ENCODE measurements at places on chromosomes 3 and 15.

DNA sequence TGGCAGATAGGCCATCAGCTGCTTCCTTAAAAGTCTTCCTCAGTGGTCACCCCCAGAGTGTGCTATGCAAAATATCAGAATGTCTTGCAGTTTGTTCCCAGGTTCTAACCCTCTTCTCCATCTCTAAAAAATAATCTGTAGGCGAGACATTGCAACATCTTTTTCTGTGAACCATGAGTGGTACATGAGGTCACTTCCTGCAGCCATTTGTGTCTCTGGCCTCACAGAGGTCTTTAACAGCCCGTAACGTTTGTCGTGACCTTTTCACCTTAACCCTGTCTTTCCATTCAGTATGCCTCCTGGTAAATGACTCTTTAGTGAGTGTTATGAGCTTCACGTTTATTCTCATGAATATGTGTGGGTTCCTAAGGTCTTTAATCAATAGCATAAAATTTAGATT, 145.4 kb downstream of the KLHL25 start:
- peak; percentile 77 for DNase-seq

- DNase-seq = peak; percentile 85
Measured at GRCh38 chr3:50568947-50569749, at the start of gene HEMK1. Gene HEMK1, plus strand, starts transcription at chr3:50569522. Its CDS starts 1,583 bp downstream, at chr3:50571105.

DNA sequence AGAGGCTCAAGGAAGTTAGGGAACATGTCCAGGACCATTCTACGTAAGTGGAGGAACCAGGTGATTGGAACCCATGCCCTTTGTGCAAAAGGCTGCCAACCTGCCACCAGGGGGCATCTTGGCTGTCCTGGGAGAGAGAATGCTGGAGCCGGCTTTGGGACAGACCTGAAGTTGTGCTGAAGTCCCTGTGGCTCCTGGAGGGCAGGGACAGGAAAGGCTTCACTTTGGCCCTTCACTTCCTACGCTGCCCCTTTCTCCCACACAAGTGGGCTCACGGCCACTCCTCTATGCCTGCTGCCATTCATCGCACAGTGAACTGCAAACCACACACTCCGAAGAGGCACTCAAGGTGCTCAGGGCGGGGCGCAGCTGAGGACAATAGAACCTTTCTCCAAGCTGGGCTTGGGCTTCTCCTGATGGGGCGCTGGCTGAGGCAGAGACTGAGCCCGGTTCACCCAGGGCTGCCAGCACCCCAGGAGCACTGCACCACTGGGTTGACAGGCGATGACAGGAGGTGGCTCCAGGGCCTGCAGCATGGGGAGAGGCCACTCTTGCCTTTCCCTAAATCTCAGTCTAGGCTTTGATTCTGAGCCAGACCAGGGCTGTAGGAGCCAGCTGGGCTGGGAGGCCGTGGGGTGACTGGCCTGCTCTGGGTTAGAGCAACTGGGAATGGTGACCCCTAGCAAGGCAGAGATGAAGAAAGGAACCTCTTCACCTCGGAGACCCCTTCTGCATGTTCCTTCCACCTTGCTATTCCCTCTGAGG, 8.4 kb downstream of the SHF start:
- DNase-seq = peak; percentile 36

DNA sequence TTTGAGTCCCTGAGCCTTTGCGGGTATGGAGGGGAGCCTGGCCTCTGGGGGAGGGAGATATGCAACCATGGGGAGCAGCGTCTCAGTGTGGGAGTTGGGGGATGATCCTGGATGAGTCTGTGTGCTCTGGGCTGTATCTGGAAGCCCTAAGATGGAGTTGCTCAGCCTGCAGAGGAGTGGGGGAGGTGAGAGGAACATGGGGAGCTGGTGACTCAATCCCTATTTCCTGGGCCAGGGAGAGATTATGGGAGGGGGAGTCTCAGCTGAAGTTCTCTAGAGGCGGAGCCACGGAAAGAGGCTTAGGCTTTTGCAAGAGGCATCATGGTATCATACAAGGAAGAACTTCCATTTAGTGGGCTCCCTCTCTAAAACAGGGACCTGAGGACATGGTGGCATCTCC, 59.5 kb upstream of the TMEM115 start:
- DNase-seq = peak; percentile 27

DNA sequence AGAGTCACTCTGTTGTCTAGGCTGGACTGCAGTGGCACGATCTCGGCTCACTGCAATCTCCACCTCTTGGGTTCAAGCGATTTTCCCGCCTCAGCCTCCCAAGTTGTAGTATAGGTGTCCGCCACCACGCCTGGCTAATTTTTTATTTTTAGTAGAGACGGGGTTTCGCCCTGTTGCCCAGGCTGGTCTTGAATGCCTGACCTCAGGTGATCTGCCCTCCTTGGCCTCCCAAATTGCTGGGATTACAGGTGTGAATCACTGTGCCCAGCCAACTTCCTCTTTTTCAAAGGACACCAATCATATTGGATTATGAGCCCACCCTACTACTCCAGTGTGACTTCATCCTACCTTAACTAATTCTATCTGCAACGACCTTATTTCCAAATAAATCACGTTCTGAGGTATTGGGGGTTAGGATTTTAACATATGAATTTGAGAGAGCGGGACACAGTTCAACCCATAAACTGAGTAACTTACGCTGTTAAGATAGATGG, 3.2 kb downstream of the ISG20 start:
- DNase-seq = no peak

DNA sequence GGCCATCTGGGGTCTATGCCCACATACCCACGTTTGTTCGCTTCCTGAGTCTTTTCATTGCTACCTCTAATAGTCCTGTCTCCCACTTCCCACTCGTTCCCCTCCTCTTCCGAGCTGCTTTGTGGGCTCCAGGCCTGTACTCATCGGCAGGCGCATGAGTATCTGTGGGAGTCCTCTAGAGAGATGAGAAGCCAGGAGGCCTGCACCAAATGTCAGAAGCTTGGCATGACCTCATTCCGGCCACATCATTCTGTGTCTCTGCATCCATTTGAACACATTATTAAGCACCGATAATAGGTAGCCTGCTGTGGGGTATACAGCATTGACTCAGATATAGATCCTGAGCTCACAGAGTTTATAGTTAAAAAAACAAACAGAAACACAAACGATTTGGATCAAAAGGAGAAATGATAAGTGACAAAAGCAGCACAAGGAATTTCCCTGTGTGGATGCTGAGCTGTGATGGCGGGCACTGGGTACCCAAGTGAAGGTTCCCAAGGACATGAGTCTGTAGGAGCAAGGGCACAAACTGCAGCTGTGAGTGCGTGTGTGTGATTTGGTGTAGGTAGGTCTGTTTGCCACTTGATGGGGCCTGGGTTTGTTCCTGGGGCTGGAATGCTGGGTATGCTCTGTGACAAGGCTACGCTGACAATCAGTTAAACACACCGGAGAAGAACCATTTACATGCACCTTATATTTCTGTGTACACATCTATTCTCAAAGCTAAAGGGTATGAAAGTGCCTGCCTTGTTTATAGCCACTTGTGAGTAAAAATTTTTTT, 35.9 kb downstream of the NR1I2 start:
- no peak for DNase-seq

DNA sequence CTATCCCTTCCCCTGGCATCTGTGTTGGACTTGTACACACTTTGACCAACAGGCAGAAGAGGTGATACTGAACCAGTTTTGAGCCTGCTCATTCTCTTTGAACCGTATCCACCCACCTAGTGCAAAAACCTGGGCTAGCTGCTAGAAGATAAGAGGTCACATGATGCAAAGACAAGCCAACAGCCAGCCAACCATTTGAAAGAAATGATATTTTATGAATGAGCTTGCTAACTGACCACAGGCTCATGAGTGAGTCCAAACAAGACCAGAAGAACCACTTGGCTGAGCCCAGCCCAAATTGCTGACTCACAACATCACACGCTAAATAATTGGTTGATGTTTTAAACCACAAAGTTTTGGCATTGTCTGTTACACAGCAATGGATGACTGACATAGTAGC, 74.0 kb upstream of the CTNNB1 start:
- DNase-seq = no peak

DNA sequence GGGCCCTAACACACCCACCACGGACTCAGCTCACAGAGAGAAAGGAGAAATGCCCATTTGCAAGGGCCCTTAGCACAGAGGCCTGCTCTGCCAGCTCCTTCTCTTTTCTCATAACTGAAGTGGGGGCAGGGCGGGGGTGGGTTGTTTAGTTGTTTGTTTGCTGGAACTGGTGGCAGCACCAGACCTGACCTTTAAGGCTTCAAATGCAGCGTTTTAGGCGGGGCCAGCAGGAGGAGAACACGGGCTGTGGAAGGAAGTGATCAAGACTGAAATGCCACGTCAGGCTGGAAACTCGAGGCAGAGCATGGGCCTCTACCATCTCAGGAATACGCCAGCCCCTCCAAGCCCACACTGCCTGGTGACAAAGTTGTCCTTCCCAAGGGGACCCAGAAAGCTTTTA, 9.3 kb downstream of the CACNA2D2 start:
- DNase-seq = no peak

DNA sequence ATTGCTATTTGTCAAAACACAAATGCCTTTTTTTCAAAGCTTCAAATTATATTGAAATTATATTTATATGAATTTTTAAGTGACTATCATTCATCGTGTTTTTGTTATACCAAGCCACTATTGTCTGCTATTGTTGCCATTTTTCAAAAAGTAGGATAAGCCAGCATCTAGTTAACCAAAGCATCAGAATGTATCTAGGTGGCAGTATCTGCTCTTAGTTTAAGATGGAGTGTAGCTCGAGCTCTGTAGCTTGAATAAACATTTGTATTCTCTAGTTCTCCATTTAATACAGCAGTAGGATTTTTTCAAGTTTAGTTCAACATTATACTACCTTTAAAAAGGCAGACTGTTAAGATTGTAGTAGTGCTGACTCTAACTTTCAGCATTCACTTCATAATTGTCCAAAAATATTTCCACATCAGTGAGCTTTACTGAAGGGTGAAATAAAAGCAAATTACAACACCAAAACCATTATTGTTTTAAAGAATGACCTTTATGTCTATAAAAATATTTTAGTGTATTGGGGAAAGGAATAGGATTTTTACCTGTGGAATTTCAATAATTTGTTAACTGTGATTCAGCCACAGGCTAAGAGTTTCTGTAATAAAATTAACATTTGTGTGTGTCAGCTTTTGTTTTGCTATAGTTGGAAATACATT, 19.6 kb upstream of the C15orf61 start:
- no peak for DNase-seq

GRCh38 chr3:86537171-86537570, 453.8 kb downstream of the VGLL3 start:
- DNase-seq = no peak

- no peak for DNase-seq
Measured at GRCh38 chr15:39320886-39321285, 260.0 kb upstream of the THBS1 start.

- DNase-seq = no peak
Measured at GRCh38 chr3:163476179-163476578, 1602.1 kb downstream of the SI start.

GRCh38 chr3:41176596-41176995, 22.7 kb upstream of the CTNNB1 start:
- no peak for DNase-seq

GRCh38 chr3:163785693-163786092, 1292.6 kb downstream of the SI start:
- no peak for DNase-seq

DNA sequence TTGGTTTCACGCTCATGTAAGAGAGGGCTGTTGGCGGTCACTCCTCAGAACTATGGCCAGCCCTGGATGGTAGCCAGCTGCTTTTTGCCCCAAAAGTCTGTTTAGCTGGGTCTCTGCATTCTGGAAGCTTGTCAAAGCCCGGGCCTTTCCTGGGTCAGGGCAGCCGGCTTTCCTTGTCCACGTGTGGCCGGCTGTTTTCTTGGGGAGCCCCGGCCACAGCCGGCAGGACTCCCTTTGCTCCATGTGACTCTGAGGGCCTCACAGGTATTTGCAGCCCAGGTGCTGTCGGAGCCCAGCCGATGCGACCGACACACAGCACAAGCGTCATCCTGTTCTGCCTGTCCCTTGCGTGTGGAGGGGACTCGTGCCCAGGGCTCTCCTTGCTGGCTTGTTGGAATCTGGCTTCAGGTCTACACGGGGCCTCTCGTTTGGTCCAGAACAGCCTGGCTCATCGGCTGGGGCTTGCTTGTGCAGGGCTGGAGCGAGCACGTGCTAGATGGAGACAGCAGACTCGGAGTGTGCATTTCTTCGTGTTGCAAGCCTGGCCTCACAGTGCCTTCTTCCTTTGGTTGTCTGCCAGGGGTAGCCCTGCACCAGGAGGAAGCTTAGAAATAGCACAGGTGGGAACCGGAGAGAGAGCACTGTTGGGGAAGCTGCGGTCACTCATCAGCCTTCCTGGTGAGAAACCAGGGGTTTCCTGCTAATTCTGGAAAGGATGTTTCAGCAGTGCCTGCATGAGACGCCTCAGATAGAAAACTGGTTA, 51.5 kb downstream of the PGPEP1L start:
- DNase-seq = no peak

DNA sequence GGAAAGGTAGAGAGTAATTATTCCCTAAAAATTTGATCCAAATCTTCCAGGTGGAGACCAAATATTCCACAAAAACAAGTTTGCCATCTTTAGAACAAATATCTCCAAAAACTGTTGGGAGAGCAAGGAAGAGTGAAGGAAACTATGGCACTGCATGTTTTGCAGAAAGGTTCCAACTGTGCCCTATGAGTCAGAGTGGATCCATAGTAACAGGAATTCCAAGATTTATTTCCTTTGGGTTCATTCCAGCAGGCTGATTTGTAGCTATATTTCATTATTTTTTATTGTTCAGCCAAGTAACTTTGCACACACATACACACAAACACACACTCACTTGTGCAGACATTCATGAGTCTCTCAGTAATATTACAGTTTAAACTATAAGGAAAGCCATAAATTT, 459.7 kb upstream of the EPHA6 start:
- DNase-seq = no peak

DNA sequence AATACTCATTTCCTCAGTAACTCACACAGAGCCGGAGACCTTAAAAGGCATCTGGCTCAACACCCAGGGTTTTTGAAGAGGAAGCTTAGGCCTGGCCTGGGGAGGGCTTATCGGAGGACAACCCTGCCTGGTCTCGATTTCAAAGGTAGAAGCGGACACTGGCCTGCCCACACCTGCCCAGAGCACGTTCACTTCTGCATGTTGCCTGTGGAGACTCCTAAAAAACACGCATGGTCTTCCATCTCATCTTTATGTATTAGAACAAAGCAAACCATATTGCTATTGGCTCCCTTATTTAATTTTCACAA, 55.5 kb upstream of the FURIN start:
- peak; percentile 38 for DNase-seq

GRCh38 chr15:64152507-64153387, 1.2 kb downstream of the SNX22 start:
- no peak for DNase-seq

DNA sequence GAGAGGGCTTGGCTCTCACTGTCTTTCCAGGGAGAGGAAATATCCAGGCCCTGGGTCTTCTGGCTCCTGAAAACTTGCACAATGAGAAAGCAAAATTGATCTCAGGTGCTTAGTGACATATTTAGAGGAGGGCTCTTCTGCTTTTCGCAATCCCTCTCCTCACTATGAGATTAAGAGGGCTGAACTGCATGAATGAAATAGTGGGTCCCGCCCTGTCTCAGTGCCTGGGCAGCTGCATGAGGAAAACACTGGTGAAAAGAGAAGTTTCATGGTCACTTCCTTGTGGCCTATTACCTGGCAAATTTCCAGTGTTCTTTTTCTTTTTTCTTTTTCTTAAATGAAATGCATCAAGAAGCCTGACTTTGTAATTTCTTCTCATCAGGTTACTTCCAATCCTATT, 73.5 kb downstream of the TRAK1 start:
- DNase-seq = peak; percentile 32

Data from CD14-positive monocyte (primary cell).